ENCODE measurements at places on chromosomes 7 and 10. TPM values are rescaled to one million over a fixed set of nuclear protein-coding genes. Genes with fewer than 3 reads are reported as not detected.

DNA sequence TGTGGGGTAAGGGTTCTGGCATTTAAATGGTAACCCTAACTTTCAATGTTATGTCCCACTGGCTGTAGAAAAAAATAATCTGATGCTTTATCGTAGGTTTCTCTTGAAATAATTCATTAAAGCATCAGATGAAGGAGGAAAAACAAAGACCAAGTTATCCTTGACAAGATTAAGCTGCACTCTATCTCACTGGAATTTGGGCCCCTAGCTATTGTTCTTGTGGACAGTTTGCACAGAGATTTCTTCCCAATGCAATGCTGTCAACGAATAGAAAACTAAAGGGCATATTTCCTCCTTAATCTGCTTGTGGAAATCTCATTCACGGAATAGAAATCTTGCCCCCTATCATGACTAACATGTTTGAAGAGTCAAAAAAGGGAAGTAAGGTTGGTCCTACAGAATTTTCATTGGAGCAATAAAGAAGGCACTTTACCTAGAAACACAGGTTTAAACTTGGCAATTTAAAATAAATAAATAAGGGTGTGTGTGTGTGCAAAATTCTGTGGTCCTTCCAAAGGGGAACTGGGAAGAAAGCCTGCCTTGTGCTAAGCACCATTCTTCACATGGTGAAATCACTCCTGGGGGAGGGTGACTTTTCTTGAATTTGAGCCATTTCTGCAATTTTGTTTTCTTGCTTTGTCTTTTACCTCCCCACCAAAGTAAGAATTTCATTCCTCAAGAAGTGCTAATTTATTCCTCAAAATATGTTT, 242.8 kb downstream of the GLI3 start:
- no peak for DNase-seq

GRCh38 chr7:45244981-45245380, 87.4 kb downstream of the RAMP3 start:
- DNase-seq, result no peak

DNA sequence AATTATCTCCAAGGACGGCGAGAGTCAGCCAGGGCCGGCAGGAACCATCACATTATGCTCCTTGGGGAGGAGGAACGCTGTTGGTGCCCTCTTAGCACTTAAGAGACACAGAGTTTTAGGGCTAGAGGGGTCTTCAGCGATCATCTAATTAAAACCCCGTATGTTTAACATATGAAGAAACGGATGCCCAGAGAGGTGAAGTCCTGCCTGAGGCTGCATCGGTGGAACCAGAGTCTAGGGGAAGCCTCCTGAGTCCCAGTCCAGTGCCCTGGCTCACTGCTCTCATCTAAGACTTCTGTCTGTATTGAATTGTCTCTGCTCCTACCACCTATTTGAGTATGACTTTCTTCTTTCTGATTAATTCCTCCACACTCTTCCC, 688 bp upstream of the ABCB4 start:
- no peak for DNase-seq

The PAX4 gene
- not detected for polyA plus RNA-seq

The DNAAF5 gene
- polyA plus RNA-seq, result 52.4 TPM

- DNase-seq, result no peak
These were observed 125.6 kb downstream of the CXCL12 start for GRCh38 chr10:44259090-44259874.

The FAM20C gene
- 30.6 TPM for polyA plus RNA-seq

DNA sequence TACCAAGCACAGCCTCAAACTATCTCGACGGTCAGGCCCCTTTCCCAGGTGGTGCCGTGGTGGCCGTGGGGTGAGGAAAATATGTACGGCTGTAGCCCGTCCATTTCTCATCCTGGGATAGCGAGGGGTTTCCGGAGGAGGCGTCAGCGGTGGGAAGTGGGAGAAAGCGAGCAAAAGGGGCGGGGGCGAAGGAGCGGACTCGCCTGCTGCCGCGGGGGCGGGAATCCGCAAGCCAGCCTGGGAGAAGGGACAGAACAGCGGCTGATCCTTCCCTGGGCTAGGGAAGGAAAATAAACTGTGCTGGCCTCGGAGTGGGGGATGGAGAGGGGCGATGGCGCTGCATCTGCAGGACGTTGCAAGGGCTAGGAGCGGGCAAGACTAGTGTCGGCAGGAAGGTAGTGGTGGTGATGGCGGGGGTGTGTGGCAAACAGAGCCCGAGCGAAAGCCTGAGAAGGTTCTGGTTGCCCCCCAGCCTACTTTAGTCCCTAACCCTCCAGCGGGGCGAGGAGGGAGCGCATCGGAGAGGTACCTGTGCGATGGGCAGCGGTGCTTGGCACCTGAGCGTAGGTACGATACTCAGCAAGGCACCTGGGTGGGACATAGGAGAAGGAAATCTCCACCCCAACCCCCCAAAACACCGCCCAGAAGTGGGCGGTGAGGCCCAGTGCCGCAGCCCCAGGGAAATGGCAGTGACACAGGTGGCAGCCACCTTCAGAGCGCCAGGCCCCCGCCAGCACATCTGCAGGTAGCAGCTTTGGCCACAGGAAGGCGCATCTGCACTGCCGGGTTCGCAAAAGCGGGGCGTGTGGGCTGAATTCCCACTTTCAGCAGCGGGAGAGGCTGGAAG, 49.9 kb upstream of the STEAP1B start:
- DNase-seq, result peak; percentile 26

DNA sequence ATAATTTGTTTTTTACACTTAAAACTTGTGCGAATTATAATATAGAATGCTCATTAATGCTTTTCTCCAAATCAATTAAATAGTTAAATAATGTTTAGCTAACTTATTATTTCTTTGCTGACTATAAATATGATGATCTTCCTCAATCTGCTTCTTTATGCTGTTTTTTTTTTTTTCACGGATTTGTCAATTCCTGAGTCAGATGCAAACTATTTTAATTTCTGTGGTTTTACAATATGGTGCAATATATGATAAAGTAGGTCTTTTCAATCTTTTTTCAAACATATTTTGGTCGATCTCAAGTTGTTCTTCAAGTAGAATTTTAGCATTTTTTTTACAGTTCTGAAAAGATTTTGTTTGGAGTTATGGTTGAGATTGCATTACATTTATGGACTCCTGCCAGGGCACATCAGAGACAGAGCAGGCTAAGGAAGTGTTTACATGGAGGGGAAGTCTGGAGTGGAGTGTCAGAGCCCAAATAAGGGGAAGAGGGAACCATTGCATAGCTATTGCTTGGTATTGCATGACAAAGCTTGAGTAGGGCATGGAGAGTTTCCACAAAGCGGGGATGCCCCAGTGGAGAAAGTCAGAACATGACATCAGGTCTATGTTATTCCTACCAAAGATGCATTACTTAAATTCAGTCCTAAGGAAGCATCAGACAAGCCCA, 204.4 kb downstream of the OTUD1 start:
- DNase-seq, result no peak

DNA sequence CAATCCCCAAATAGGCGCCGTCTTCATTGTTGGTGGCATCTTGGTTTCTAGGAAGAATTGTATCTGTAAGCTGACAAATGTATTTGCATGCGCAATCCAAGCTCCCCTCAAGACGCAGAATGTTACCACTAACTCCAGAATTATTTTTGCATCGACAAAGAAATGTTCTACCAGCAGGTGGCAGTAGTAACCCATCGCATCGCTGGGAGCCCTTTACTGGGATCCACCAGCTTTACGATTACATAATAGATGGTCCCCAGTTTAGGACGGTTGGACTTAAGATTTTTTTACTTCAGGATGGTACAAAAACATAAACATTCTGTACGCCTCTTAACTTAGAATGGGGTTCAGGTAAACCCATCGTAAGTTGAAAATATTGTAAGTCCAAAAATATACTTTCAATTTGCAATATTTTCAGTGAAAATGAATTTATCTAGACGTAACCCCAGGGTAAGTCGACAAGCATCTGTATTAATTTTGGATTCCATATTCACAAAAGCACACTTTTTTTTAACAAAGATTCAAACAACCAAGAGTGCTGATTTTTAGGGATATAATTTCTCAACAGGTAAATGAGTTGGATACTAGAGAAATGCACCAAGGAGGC, 114.0 kb upstream of the COBL start:
- DNase-seq, result peak; percentile 28

- DNase-seq, result peak; percentile 10
These were observed 37.2 kb downstream of the PIK3AP1 start for GRCh38 chr10:96683065-96683464.

- DNase-seq, result no peak
These were observed 29.5 kb downstream of the EGFR start for GRCh38 chr7:55048221-55048859.

DNA sequence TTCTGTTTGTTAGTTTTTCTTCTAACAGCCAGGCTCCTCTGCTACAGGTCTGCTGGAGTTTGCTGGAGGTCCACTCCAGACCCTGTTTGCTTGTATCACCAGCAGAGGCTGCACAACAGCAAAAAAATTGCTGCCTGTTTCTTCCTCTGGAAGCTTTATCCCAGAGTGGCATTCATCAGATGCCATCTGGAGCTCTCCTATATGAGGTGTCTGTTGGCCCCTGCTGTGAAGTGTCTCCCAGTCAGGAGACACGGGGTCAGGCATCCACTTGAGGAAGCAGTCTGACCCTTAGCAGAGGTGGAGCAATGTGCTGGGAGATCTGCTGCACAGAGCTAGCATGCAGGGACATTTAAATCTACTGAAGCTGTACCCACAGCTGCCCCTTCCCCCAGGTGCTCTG, 26.7 kb upstream of the CROT start:
- DNase-seq, result no peak

DNA sequence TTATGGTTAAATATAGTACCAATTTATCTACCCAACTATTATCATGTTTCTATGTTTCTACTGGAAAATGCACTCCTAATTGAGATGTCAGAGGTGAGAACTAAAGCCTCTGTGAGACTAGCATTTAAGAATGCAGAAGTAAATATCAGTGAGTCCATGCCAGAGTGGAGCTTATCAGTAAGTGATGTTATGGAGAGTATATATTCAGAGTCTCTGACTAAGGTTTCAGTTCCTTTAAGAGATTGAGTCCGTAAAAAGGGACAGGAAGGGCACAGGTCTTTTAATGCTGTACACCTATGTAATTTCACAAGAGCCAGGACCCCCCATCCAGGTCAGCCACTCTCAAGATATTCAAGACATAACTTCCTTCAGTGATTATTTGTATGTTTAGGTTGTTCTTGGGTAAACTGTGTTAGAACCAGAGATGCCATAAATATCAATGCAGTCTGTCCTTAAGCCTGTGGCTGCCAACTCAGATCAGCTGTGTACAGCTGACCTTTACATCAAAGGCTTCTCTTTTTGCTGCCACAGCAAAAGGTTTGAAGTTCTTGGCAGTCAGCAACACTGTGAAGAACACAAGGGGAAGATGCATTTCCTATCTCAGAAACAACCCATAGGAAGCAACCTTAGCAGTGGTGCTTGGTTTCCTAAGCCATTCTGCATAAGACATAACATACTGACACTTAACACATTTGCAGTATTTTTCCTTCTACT, 244.8 kb downstream of the BICC1 start:
- DNase-seq, result no peak

- no peak for DNase-seq
These were observed 20.4 kb downstream of the PPA1 start for GRCh38 chr10:70212879-70213278.

The BTBD16 gene
- polyA plus RNA-seq, result 0.14 TPM

The NPC1L1 gene
- polyA plus RNA-seq, result not detected

GRCh38 chr7:375321-375831, 85.4 kb downstream of the FOXL3 start:
- no peak for DNase-seq

- DNase-seq, result no peak
These were observed 81.9 kb upstream of the FRMD4A start for GRCh38 chr10:14412624-14413023.

DNA sequence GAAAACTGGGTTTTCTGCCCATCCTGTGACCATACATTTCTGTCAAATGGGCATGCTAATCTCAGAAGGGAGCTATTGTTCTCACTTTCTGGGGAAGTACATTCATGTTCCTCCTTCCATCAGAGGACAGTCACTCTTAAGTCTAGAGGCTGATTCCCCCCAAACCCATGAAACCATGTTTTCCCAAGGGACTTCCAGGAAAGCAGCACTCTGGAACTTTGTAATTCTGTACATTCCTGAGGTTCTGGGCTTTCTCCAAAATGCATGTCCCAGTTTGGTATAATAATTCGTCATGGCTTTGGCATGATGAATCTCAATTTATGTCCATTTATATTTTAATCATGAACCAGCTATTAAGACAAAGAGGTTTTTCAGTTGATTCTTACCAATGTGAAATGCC, 688.1 kb downstream of the LRMDA start:
- DNase-seq, result peak; percentile 39

- no peak for DNase-seq
These were observed 64.3 kb upstream of the CTNNA3 start for GRCh38 chr10:67760272-67760671.

GRCh38 chr10:125076891-125077541, 83.3 kb downstream of the CTBP2 start:
- no peak for DNase-seq

- no peak for DNase-seq
These were observed 20.7 kb downstream of the BLVRA start for GRCh38 chr7:43779045-43779812.

The PTPRE gene
- polyA plus RNA-seq, result 24.1 TPM

DNA sequence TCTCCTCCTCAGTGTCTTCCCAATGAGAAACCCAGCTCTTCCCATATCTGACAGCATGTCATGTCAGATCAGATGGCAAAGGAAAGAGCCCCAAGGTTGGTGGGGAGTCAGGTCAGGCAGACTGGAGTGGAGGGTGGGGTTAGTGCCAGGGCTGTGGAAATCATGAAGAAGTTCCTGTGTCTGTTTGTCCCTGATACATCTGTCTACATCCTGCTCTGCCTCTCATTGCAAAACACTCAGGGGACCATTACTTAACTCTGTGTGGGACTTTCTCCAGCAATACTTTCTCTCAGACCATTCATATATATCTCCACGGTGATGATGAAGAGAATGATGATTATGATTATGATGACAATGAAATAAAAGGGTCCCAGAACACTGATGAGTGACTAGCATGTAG, 3.3 kb downstream of the PRRT4 start:
- DNase-seq, result no peak

The SPDYE11 gene
- polyA plus RNA-seq, result not detected

Data from mammary epithelial cell (primary cell).